ENCODE measurements at places on chromosomes 13 and 19.

GRCh38 chr13:98014766-98015165, 61.3 kb downstream of the IPO5 start:
- peak; percentile 76 for DNase-seq

GRCh38 chr13:27970382-27971235, 1.5 kb upstream of the CDX2 start:
- DNase-seq = no peak

GRCh38 chr19:54449701-54450069, 686 bp downstream of the LENG8 start:
- no peak for DNase-seq

- no peak for DNase-seq
These were observed 90.1 kb upstream of the ABCC4 start for GRCh38 chr13:95391362-95391761.

- no peak for DNase-seq
These were observed 11.3 kb downstream of the DCAF15 start for GRCh38 chr19:13963603-13964105.

GRCh38 chr13:22589880-22590279, 590.9 kb upstream of the SGCG start:
- DNase-seq = no peak

DNA sequence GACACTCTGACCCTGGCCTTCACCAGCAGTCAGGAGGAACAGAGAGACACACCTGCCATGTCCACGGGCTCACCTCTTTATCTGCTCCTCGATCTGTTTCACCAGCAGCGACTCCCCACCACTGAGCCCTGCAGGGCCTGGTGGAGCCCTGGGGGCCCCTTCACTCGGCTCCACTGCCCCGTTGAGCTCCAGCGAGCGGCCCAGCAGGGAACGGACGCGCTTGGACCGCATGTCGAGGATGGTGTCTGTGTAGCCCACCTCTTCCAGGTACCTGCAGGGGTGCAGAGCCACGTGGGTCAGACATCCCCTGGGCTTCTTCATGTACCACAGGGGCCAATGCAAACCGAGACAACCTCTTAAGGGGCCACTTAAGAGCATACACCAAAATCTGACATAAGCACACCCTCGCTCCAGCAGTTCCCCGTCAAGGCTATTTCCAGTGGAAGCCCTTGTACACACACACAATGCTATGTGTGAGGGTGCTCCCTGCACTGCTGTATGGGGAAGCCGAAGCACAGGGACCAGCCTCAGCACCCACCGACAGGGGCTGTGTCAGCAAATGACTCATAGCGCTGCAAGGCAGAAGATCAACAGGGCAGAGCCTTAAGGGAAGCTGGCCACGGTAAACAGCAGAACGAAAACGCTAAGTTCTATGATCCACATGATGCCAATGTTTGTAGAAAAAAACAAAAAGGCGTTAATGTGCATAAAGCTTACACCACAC, 12.7 kb upstream of the FKRP start:
- no peak for DNase-seq

- DNase-seq = no peak
These were observed 1.7 kb downstream of the TBXA2R start for GRCh38 chr19:3604987-3605343.

GRCh38 chr13:49374585-49375290, 69.1 kb downstream of the CAB39L start:
- DNase-seq = peak; percentile 67

GRCh38 chr13:45195421-45195820, 5.4 kb downstream of the KCTD4 start:
- DNase-seq = no peak

- peak; percentile 24 for DNase-seq
These were observed 16.0 kb downstream of the ZNF100 start for GRCh38 chr19:21751384-21751783.

DNA sequence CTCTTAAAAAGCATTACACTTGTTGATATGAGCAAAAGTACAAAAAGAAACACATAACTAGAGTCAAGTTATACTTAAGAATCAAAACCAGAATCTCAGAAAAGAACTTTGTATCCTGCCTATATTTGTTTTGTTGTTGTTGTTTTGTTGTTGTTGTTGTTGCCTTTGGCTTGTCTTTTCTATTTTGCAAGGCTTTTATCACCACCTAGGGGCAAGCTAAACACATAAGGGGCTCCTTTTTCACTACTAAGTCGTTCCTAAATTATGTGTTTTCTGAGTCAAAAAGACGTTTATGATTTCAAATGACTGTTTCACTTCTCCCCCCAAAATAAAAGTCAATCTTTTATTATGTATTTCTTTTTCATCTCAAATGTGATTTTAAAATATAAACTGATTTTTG, 250.2 kb downstream of the RBM26 start:
- no peak for DNase-seq

GRCh38 chr19:11458236-11458900, 22.5 kb downstream of the ELAVL3 start:
- no peak for DNase-seq

DNA sequence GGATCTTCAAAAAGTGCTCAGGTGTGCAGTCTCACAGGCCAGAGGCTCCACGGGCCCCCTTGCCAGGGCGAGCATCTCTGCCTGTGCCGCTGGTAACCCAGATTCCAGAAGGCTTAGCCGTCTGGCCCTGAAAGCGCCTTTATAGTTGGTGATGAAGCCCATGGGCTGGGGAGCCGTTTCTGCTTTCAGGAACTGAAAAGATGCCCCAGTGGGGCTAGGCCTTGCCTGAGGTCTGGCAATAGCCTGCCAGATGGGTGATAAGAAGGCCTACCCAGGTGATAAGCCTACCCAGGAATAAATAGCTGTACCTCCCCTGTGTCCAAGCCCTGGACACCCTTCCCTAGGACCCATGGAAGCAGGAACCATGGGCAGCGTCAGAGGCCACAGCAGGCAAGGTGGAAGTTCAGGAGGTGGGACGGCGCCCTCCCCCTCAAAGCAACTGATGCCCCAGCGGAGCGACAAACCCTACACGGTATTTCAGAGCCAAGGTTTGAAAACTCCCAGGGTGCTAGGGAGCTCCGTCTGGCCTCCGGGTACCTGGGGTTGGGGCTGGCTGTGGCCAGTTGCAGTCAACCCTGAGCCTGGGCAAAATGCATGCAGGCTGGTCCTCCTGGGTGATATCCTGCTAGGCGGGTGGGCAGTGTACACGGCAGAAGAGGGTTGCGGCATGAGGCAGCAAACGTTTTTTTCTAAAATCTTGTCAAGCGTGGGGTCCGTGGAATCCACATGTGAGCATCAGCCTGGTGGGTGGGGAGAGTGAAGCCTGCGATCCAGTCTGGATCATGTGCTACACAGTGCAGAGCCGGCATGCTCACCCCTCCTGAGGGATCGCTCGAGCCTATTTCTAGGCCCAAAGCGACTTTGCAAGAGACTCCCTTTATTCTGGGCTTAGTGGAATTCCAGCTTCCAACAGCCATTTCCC, 45.3 kb downstream of the ACTN4 start:
- DNase-seq = no peak

GRCh38 chr13:112784811-112785482, 95.1 kb downstream of the ATP11A start:
- no peak for DNase-seq

DNA sequence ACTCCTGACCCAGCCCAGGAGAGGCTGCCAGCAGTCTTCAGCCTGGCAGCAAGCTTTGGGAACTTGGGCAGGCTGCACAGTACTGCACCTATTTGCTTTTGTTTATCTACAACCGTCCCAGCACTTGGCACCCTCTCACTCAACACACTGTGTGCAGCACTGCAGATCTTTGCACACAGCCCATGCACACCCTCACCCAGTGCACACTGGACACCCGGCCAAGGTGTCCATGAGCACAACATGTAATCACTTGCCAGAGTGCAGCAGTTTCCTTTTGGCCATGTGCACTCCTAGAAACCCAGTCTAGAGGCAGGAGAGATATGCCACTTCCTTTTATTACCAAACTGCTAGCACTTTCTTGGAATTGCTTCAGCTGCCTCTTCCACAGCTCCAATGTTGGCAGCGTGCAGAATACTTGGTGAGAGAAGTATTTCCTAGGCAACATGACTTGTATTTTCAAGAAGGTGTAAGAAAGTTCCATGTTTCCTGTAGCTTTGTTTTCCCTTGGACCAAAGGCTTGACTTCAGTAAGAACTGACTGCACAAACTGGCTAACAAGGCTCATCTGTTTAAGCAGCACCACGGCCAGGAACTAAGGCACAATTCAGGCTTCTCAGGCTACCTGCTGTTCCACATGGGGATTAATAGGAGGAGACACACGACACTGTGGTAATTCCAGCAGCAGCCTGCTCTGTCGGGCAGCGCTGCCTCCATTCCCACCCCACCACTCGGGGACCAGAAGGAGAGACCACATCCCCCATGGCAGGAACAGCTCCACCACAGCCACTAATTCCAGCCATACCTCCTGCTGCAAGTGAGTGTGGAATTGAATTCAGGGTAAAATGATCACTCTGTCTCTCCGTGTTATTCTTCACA, 15.3 kb downstream of the ATP7B start:
- DNase-seq = peak; percentile 30

GRCh38 chr13:49836516-49836915, 44.0 kb upstream of the KPNA3 start:
- DNase-seq = no peak

GRCh38 chr13:30037306-30037705, 186.9 kb upstream of the UBL3 start:
- peak; percentile 26 for DNase-seq

- peak; percentile 90 for DNase-seq
These were observed 2.1 kb upstream of the PCDH8 start for GRCh38 chr13:52850396-52851136.

- no peak for DNase-seq
These were observed 13.4 kb downstream of the TM6SF2 start for GRCh38 chr19:19259741-19260140.

- no peak for DNase-seq
These were observed 18.1 kb upstream of the SPC24 start for GRCh38 chr19:11173516-11174155.

- DNase-seq = no peak
These were observed 294.9 kb downstream of the SHISA2 start for GRCh38 chr13:25756912-25757311.

GRCh38 chr19:50875795-50876422, 2.7 kb downstream of the KLK2 start:
- DNase-seq = no peak

DNA sequence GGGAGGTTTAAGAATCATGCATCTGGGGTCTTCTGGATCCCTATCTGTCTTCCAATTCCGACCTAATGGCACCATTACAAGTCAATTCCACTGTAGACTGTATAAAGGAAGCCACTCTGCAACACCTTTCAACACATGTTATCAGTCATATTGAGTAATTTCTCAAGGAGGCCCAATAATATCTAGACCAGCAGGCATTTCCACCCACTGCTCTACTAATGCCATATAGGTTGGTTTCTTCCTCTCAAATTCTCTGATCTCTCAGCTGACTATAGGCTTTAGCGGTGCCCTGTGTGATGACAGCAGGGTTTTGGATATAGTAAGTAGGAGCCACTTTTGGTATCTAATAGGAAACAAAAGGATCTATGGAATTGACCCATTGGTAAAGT, 12.4 kb upstream of the ITM2B start:
- DNase-seq = no peak

GRCh38 chr19:49837009-49837310, 14.0 kb upstream of the PTOV1 start:
- DNase-seq = no peak

- no peak for DNase-seq
These were observed 2.8 kb downstream of the TYROBP start for GRCh38 chr19:35905178-35905727.

DNA sequence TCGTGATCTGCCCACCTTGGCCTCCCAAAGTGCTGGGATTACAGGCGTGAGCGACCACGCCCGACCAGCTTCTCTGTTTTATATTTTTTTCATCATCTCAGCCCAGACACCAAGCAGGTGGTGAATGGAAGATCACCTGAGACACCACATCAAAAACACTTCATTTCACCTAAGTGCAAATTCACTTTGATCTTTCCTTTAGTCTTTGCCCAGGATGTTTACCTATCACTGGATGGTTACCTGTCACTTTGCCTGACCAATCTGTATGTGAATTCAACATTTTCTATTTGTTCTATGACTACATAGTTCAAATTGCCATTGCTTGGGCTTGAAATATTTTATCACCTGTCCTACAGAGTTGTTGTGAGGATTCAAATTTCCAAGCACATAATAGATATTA, 65.7 kb downstream of the PAN3 start:
- no peak for DNase-seq

GRCh38 chr19:41300555-41300954, 9.4 kb upstream of the CCDC97 start:
- no peak for DNase-seq

- peak; percentile 99 for DNase-seq
These were observed 45.4 kb downstream of the SMIM24 start for GRCh38 chr19:3434630-3435553.

DNA sequence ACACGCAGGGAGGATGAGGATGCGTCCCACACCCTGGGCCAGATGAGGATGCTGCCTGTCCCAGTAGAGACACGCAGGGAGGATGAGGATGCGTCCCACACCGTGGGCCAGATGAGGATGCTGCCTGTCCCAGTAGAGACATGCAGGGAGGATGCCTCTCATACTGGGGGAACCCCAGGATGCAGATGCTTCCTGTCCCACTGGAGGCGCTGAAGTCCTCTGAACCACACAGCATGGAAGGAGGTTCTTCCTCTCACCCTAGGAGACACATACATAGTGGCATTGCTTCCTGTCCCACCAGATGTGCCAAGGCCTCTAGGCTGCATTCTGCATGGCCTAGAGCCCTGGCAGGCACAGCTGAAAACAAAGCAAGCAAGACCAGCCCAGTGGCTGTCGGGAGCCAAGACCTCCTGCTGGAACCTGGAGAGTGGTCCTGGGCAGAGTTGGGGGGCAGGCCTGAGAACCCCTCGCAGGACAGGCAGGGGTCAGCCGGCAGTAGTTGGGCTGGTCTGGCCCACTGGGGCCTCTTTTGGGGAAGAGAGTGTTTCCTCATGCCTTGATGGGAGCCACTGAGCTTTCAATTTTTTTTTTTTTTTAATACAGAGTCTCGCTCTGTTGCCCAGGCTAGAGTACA, 4.3 kb downstream of the HPN start:
- peak; percentile 78 for DNase-seq

DNA sequence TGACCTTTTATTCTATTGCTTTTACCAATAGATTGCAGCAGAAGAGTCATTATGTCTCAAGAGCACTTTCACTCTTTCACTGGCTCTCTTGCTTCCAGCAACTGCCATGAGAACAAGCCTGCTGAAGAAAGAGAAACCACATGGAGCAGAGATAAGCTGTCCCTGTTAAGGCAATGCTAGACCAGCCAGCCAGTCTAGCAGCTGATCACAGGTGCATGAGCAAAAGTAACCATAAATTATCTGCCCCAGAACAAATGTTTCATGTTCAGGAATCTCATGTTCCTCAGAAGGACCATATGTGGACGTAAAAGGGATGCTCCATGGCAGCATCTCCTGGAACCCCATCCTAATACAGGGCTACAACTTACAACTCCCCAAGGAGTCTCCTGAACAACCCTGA, 20.4 kb upstream of the DCLK1 start:
- DNase-seq = no peak

GRCh38 chr13:113612607-113613006, 28.1 kb downstream of the TFDP1 start:
- no peak for DNase-seq

DNA sequence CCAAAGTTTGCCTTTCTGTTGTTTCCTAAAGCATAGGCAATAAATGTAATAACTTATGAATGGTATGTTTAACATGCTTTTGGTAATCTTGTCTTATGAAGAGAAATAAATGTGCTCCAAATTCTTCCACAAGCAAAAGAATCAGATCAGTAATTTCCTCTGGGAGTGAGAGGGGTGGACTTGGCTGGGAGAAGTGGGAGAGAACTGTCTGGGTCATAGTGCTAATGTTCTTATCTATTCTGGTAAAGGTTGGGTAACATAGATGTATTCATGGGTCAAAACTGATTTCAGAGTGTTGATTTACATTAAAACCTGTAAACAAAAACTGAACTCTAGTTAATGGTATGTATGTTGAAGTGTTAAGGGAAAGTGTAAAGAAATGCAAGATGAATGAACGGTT, 211.7 kb upstream of the IRS2 start:
- DNase-seq = no peak

All from AG20443 (cell line).